ENCODE measurements at places on chromosomes 11 and 22.

DNA sequence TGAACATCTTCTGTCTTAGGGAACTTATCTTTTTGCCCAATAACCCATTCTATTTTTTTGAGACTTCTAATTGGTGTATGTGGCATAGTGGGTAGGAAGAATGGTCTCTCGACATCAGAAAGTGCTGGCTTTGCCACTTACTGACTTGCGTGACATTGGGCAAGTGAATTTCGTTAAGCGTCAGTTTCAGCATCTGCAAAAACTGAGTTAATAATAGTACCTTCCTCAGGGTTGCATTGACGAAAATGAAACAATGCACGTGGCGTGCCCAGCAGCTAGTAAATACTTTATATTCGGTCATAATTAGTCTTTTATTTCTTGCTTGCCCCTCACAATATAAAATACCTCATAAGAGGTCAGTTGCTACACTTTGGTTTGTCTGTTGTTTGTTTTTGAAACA lies 12.5 kb upstream of the GRIK4 start:
- no peak for DNase-seq

GRCh38 chr11:117875382-117876058 lies 938 bp downstream of the FXYD6 start:
- DNase-seq = no peak

- peak; percentile 87 for DNase-seq
Observed at GRCh38 chr11:70399681-70400112, 1.4 kb downstream of the CTTN start.

DNA sequence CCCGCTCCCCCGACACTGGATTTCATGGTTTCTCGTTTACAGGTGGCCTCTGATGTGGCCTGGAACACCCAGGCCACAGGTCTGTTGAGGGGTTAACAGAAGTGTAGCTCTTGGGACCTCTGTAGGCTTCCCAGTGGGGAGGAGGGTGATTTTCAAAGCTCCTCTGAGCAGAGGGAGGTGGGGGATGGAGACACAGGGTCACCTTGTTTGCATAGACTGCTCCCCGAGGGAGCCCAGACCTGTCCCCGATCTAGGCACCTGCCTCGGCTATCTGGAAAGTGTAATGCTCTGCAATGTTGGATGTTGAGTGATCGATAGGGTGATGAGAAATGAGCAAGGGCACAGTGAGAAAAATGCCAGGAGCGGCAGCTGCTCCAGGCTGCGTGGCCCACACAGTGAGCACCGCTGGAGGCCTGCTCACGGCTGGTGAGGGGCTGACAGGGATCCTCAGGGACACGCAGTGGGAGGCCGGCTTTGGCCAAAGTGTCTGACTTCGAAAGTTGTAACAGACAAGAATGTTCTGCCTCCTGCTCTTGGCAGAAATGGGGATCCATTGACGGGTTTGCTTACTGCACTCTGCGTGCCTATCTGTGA lies 594.1 kb downstream of the BRD1 start:
- DNase-seq = no peak

Data from RCC 7860 (cell line).